ENCODE measurements at places on chromosomes 7 and 10.
A peak's percentile ranks its signal among the peaks of the same experiment; 100 is the strongest.

DNA sequence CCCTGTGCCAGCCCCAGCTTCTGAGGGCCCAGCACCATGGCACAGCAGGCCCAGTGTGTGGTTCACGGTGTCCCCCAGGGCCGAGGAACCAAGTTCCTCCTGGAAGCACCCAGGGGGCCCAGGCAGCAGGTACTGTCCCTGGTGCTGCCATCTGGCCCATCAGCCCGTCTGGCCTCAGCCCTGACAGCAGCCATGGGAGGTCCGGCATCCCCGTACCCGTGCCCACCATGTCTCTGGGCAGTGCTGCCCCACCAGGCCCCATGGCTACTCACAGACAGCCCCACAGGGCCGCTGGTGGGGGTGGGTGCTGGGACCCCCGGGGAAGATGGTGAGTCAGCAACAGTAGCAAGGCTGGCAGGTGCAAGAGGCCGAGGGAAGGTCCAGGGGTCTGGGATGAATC is 32.8 kb downstream of the STK32C start:
- no peak for DNase-seq

DNA sequence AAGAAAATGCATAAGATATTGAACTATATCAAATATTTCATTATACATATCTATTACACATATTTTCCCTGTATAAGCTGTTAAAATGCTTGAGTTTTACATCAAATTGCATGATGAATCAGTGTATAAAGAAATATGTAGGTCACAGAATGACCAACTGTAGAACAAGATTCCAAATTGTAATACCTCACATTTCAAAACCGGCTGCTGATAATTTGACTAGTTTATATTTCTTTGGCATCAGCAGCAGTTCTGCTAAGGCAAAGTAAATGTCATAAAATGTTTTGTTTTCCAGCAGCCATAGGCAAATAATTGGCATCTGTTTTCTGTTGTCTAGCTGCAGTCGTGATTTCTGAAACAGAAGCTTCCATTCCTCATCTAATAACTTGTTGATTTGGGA is 633.9 kb downstream of the ARL4A start:
- no peak for DNase-seq

DNA sequence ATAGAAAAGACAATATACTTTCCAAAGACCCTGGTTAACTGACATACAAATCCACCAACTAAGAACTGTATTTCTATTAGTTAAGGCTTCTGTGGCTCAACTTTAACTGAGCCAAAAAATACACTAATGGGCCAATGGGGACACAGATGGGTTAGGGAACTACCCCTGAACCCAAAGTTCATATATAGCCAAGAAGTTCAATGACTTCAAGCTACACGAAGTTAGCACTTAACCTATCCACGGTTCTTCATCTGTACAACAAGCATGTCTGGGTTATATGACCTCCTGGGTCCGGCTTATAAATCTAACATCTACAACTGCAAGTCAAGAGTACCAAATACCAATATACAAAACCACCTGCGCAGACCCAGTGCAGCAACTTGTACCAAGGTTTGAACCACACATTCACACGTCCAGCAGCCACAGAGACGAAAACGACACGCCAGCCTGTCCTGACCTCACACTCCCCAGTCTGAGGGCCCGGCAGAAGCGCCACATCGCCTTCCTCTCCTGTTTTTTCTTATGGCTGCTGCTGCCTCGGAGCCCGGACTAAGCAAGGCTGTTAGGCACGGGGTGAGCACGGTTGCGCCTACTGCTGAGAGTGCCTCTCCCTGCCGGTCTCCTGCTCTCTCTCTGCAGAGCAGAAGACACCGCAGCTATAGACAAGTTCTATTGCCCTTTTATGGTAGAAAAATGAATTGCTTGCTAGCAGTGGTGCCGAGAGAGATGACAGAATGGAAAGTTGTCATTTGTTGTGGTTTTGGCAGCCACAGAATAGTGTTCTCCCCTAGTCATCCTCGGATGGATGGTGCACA is 86.3 kb downstream of the RNF216 start:
- DNase-seq: peak; percentile 45

DNA sequence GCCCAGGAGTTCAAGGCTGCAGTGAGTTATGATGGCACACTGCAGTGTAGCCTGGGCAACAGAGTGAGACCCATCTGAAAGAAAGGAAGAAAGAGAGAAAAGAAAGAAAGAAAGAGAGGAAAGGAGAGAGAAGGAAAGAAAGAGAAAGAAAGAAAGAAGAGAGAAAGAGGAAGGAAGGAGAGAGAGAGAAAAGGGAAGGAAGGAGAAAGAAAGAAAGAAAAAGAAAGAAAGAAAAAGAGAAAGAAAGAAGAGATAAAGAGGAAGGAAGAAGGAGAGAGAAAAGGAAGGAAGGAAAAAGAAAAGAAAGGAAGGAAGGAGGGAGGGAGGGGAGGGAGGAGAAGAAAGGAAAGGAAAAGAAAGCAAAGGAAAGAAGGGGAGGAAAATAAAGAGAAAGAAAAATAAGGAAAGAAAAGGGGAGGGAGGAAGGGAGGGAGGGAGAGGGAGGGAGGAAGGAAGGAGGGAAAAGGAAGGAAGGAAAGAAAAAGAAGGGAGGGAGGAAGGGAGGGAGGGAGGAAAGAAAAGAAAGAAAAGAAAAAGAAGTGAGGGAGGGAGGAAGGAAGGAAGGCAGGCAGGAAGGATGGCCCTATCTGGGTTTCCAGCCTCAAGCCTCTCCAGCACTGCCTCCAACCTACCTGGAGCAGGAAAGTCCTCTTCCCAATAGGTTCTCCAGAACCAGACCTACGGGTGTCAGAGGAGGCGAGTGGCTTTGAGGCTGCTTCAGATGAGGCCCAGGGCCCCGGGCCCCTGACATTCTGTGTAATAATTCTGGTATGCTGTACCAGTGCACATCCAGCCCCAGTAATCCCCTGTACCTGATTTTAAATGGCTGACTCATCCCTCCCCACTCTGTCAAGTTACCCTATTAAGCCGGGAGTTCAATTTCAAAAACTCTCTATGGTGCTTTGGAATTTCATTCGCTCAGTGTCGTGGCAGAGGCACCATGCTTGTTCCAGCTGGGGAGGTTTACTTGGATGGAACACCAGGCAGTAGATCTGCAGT is 6.8 kb upstream of the PARD3 start:
- no peak for DNase-seq

- DNase-seq: no peak
These were observed 116.0 kb downstream of the SLIT1 start for GRCh38 chr10:97069576-97070362.

DNA sequence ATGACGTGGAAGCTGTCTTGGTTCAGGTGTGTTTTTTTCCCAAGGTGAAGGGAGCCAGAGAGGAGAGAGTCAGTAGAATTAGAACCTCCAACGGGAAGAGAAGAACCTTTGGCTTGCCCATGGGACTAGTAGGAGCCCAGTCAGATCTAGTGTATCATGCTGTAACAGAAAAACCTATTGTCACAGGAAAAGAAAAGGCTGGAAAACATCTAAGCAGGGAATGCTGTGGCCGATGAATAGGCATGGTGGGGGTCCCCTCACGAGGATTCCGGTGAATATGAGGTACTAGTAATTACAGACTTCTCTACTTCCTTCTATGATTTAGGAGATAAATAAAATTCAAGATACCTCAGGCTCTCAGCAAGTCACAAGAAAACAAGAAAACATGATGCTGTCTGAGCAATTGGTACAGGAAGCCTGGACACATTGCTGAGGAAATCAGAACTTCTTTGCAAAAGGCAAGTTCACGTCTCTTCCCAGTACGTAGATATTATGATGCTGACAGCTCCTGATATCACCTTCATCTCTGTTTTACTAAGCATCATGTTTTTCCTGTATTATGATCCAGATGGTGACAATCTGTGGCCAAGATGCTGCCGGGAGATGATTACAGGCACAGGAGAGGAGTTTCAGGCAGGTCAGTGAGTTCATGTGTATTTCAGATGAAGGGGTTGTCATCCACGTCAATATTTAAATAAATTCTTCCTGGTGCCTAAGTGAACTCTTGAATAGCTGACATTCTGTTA is 54.3 kb upstream of the NPY start:
- no peak for DNase-seq

Data from tibial artery (tissue), 4 donors.